ENCODE measurements at places on chromosomes 6 and 20.

DNA sequence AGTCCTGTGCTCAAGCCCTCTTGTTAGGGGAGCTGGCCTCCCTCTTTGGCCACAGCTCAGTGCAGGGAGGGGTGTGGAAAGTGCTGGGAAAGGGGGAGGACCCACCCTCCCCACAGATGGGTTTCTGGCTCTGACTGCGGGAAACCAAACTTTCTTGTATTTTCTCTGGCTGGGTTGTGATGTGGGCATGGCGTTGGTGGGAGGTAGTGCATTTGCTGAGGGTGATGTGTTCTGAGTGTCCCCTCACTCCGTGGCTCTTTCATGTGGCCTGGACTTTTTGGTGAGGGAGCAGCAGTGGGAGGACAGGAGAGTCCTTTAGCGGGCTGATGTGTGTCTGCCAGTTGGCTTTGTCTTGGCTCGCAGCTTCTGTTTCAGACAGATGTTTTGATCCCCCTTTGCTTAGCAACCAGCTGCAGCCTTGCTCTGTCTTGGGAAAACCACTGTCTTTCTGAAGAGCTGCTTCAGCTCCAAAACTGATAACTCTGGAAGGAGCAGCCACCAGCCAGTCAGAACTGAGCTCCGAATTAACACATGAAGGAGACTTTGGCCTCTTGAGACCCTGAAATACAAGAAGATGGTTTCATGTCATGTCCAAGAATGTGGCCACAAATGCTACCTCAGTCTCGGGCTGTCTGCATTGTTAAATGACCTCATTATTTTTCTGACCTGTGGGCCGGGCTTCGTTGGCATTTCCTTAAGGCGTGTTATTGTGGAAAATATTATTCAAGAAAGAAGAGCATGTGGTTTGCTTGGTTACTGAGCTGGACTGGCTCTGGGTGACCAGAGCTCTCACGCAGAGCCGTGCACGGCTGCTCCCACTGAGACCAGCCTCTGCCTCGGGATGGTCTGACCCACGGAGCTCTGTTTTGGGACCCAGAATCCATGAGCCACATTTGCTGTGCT is 21.5 kb downstream of the SYNJ2 start:
- DNase-seq, result no peak

DNA sequence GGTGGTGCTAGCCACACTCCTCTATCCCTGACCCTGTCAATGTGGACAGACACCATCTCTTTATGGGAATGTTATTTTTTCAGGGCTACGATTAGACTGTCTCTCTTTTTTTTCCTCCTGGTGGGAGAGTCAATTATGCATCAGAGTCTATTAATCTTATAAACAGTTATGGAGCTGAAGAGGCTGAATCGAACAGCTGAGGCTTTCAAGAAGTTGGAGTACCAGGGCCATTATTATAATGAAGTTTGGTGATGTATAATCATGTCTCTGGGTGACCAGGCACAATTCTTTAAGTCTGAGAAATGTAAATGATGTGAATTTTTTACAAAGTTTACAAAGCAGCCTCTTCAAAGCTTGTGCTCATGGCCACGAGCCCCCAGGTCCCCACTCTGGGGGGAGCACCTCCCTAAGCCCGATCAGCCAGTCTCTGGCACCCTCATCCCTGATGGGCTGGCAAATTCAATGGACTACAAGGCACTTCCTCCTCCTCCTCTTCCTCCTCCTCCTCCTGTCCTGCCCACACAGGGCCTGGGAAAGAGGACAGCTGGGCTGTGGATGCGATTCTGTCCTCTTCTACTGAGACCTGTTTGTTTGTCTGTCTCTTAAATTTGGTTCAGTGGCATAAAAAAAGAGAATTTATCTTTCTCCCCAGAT is 43.9 kb upstream of the QKI start:
- no peak for DNase-seq

DNA sequence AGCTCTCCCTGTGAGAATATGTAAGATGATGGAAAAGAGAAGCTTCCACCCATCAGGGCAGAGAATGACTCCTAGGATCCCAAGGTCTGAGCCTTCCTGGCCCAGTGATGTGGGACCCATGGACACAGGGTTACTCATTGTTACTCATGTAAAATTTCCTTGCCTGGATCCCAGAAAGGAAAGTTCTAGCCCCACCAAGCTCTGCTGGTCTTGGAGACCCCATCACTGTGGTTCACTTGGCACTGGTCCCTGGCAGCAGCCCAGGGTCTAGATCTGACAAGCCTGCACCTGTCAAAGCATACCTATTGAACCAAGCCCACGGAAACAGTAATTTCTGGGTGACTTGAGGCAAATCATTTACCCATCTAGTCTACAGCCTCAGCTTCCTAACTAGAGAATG is 22.1 kb downstream of the MDGA1 start:
- DNase-seq, result no peak

DNA sequence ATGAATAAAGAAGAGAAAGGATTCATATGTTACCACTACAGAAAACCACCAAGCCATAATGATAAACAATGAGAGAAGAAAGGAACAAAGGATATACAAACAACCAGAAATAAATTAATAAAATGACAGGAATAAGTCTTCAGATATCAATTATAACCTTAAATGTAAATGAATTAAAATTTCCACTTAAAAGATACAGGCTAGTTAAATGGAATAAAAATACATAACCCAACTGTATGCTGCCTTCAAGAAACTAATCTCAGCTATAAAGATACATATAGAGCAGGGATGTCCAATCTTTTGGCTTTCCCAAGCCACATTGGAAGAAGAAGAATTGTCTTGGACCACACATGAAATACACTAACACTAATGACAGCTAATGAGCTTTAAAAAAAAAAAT is 135.9 kb upstream of the GJE1 start:
- no peak for DNase-seq

GRCh38 chr6:134949927-134950326 is at the start of gene ALDH8A1:
Gene ALDH8A1, minus strand, starts transcription at chr6:134950101. Its CDS starts 48 bp downstream, at chr6:134950053.
- no peak for DNase-seq

DNA sequence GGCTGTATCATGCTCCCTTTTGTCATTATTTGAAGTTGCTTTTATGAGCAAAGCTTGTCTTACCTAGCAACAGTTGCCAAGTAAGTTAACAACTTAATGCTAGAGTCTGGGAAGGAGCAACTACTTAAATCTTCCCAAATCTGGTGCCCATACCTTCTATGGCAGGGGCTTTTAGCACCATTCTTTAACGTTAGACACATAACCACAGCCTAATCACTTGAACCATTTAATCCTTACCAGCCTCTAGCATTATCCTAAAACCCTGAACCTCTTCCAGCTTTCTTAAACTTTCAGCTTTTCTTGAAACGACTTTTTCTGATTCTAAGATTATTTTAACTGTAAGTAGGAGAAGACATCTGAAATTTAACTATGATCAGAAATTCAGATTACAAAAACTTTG is at the start of gene C6orf163:
TSS of gene C6orf163 (plus strand) at position 83 of the 400 bp plus-strand sequence. CDS start at position 370, 287 bp downstream.
- no peak for DNase-seq

GRCh38 chr20:38083338-38084048 is 49.9 kb downstream of the RPRD1B start:
- DNase-seq, result no peak

DNA sequence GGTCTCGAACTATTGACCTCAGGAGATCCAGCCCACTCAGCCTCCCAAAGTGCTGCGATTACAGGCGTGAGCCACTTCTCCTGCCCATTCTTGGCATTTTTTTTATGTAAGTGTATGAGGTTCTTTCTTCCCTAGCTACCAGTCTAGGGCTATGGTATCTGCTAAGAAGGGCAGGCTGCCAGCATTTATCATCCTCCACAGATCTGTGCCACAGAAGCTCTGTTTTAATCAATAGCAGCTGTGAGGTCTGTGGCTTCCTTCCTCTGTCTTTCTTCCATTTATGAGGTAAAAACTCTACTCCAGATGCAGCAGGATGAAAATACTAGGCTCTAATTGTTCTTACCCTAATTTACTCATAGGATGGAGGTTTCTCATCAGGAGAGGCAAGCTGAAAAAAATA is 1382.4 kb upstream of the ADGRB3 start:
- no peak for DNase-seq

GRCh38 chr6:112225691-112226090 is 28.7 kb downstream of the LAMA4 start:
- no peak for DNase-seq

GRCh38 chr20:18727032-18727508 is 86.5 kb upstream of the SCP2D1 start:
- no peak for DNase-seq

- DNase-seq, result no peak
Measured at GRCh38 chr6:47048638-47049037, 6.5 kb upstream of the ADGRF1 start.

DNA sequence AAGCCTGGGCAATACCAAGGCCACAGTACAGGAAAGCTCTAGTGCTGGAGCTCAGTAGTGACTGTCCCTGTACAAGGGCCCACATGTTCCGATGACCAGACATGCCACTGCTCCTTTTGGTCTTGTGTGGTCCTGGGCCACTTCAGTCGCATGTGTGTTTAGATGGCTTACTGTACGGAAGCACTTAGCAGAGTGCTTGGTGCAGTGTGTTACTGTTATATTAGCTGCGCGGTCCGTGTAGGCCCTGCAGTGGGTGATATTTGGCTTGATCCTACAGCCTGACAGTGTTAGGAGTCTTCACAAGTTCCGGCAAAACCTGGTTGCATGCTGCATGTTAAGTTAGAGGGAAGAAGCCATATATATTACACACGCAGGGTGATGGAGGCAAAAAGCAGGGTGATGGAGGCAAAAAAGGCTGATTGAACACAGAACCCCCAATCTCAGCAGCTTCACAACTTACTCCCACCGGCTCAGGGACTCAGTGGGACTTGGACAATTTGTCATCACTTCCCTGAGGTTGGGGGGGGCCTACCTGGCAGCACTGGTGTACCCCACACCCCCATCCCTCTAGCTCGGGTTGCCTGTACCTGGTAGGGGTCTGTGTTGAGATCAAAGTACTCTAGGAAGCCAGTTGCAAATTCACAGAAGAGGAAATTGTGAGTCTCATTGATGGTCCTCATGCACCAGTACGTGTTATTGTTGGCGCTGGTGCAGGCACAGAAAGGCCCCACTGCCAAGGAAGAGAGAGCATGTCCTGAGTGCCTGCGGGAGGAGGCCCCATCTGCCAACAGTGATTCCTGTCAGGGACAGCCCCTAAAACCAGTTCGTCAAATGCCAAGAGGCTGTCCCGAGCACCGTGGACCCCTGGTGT is 122.6 kb downstream of the SULF2 start:
- no peak for DNase-seq

DNA sequence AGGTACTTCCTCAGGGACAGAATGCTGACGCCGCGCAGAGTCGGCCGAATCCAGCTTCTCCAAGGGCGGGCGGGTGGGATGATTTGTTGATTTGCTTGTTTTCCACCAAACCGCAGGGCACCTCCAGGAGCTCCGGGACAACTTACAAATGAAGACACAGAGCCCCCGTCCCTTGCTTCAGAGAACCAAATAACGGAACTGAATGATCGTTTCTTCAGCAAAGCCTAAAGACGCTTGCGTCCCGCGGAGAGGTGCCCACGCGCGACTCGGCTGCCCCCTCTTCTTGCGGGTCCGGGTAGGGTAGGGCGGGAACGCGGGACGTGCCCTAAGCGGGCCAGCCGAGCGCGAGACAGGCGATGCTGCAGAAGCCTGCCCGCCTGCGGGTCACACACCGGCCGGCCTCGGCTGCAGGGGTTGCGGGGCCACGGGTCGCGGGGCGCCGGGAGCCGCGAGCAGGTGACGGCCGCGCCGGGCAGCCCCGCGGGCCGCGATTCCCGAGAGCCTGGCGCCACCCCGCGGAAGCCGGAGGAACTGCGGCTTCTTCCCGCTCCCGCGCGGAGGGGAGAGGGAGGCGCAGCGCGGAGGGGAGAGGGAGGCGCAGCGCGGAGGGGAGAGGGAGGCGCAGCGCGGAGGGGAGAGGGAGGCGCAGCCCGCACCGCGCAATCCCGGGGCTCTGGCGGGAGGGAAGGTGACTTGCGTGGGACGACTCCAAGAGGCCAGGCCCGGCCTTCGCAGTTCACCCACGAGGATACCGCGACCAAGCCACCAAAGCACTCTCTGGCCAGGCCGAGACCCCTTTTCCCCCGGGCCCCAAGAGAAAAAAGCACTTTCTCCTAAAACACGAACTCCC is 7.7 kb upstream of the FOXF2 start:
- DNase-seq, result peak; percentile 73

DNA sequence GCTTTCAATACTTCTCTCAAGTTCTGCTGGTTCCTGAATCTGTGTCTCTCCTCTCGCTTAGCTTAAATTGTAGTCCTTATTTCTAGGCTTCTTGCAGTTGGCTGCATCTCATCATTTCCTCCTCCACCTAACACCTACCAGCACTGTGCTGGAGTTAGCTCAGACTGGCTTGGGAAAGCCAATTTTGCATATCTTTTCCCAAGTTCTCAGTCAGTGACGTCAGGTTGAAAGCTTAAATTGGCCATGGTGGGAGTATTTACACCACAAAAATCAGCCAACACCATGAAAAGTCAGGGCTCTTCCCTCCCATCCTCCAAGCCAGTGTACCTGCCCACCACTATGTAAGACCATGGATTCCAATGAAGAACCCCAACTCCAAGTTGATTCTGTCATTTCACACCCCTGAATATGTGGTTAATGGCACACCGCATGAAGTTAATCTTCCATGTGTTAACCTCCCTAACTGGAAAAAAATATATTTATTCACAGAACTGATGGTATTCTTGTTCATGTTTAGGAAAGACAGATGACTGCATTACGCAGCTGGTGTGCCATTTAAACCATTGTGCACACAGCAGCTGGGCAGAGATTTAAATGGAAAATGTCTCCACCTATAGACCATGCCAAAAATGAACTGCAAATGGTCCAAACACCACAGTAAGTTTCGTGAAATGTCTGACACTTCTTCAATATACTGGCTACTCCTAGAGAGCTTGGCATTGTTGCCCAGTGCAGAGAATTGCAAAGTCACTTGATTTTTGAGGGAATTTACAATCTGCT is 274.1 kb upstream of the MAP3K7 start:
- DNase-seq, result peak; percentile 17

DNA sequence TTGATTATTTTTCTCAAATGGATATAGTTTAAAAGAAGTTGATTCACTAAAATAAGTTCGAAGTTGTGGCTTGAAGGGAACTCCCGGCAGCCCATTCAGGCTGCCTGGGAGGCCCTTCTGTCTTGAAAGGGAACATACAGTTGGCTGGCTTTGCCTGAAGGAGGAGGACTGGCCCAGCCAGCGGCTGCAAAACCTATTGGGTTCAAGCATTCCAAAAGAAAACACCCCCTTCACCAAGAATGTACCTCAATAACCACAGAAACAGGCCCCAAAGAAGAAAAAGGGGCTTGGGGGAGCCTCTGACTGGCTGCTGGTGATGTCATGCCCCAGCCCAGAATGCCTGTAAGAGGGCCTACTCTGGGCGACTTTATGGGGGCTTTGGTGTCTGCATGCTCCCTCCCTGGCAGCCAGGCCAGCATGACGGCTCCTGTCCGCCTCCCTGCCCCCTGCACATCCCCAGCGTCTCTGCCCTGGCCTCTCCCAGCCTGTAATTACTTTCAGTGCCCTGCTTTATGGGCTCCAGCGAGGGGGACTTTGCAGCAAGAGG is 36.5 kb downstream of the MAFB start:
- no peak for DNase-seq

GRCh38 chr20:49914310-49915117 is 815 bp downstream of the SPATA2 start:
- no peak for DNase-seq

DNA sequence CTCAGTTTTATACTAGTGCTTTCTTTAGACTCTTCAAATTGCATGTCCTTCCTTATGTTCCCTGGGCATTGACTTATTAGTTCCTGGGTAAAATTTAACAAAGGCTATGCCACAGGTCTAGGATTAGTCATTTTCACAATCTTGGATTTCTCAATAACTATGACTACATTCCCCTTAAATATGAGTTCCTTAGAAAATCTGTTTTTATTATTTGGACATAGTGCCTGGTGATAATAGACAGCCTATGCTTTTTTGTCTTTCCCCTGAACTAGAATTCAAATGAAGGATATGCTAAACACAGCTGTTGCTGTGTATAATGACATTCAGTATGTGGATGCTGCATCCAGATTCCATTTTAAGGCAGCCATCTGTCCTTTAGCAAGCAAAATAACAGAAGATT is 1252.8 kb upstream of the GJE1 start:
- no peak for DNase-seq
